ENCODE measurements at places on chromosomes 2 and 18.

GRCh38 chr2:23633966-23634365 lies 249.0 kb downstream of the KLHL29 start:
- no peak for DNase-seq

DNA sequence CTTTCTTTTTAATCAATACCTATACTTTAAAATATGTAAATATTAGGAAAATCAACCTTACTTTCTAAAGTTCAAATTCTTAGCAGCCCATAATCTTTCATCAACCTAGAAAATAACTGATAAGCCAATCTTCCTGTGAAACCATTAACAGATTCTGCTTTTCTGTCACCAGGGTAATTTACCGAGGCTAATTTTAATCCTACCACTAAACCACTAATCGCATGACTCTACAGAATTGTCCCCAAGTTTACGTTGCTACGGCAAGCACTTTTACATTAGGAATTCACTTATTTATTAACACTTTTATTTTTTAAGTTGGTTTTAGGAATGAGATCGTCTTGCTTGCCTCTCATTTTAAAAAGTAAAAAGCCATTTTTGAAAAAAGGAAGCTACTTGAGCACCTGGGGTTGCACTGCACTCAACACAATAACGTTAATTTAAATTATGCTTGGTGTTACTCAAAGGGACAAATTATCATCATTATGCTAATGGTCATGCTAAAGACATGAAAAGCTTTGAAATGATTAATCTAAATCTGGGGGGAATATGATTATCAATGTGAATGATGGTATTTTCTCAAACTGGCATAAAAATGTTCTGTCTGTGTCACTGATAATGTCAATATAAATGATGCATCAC lies 10.2 kb downstream of the ZNF516 start:
- DNase-seq, result no peak

- DNase-seq, result no peak
Observed at GRCh38 chr2:99524056-99524455, 34.2 kb upstream of the REV1 start.

DNA sequence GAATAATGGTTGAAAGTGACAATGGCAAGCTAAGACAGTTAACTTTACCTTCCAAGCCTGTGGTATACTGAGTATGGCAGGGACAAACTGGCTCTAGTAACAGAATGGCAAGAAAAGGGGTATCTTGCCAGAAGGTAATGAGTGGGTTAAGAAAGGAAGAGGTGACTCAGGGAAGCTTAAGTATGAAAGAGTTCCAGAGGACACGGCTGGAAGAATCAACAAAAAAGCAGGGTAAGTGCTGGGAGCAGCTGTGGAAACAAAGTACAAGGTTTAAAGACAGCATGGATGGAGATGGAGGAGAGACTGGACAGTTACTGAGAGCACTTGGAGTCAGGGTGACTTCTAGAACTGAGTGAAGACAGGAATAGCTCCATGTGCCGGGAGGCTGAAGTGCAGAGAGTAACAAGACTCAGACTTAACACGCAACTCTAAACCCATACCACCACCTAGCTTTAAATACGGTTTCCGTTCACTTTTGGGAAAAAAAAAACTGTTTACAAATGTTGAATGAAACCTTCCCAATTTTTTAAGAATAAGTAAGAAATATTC lies 69.0 kb downstream of the REV1 start:
- no peak for DNase-seq

GRCh38 chr2:176960061-176960460 lies 252.5 kb upstream of the HNRNPA3 start:
- no peak for DNase-seq

DNA sequence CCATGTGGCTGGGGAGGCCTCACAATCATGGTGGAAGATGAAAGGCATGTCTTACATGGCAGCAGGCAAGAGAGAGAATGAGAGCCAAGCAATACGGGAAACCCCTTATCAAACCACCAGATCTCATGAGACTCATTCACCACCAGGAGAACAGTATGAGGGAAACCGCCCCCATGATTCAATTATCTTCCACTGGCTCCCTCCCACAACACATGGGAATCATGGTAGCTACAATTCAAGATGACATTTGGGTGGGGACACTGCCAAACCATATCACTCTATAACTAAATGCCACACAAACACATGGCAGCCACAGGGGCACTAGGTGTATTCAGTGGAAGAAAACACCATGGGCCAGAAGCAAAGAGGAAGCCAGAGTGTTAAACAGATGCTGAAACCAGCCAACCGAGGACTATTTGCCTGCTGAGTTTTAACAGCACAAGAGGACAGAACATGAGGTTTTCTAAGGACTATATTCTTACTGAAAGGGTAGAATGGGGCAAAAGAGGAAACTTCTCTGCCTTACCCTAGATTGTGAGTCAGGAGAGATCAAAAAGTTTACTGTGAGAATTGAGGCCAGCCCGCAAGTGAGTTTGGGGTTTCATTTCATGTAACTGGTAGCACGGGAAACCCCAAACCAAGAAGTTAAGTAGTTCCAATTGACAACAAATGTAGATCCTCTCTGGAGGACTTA lies 49.2 kb downstream of the SIGLEC15 start:
- peak; percentile 72 for DNase-seq

GRCh38 chr2:118128826-118129225 lies 40.6 kb downstream of the INSIG2 start:
- no peak for DNase-seq

DNA sequence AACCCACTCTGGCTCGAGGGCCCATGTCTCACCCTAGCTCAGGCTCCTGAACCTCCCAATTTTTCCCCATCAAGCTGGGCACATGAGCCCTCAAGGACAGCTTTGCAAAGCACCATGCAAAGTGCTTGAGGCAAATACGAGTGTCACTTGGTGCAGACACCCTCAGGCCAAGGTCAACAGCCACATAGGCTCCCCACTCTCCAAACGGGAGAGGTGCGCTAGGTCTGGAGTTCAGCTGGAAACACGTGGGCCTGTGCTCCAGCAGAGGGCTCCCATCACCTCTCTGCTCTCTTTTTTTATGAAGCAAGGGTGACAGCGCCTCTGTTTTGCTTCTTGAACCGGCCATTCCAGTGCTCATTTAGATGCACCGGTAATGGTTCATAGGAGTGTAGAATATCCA lies 11.9 kb upstream of the ARHGAP25 start:
- no peak for DNase-seq

- no peak for DNase-seq
Observed at GRCh38 chr2:98034745-98035144, 39.0 kb upstream of the TMEM131 start.

DNA sequence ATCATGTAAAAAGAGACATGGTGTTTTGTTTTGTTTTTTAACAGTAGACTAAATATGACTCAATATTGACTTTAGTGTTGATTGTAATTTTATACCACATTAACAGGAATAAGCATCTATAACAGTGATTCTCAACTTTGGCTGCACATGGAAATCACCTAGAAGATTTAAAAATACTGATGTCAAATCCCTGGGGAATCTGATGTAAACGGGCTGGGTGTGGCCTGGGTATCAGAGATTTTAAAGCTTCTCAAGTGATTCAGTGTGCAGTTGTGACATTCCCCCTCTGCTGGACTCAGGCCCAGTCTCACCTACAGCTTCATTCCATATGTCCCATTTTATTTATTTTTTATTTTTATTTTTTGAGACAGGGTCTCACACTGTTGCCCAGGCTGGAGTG lies 82.8 kb upstream of the ATP8B1 start:
- no peak for DNase-seq

DNA sequence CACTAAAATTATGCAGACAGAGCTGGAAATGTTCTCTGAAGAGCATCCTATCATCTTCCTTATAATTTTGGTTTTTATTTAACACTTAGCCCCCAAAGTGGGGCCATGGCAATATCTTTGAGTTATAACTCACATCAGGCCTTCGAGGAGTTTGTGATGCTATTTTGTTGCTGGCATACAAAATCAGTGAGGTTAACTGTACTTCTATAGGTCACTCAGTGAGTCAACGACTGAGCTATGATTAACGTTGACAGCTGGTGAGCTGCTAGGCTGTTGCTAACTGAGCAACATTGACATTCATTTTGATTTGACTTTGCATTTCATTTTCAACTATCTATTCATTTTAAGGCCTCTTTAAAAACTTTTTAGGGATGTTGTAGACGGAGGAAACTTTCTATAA lies 50.0 kb downstream of the GPD2 start:
- DNase-seq, result no peak

DNA sequence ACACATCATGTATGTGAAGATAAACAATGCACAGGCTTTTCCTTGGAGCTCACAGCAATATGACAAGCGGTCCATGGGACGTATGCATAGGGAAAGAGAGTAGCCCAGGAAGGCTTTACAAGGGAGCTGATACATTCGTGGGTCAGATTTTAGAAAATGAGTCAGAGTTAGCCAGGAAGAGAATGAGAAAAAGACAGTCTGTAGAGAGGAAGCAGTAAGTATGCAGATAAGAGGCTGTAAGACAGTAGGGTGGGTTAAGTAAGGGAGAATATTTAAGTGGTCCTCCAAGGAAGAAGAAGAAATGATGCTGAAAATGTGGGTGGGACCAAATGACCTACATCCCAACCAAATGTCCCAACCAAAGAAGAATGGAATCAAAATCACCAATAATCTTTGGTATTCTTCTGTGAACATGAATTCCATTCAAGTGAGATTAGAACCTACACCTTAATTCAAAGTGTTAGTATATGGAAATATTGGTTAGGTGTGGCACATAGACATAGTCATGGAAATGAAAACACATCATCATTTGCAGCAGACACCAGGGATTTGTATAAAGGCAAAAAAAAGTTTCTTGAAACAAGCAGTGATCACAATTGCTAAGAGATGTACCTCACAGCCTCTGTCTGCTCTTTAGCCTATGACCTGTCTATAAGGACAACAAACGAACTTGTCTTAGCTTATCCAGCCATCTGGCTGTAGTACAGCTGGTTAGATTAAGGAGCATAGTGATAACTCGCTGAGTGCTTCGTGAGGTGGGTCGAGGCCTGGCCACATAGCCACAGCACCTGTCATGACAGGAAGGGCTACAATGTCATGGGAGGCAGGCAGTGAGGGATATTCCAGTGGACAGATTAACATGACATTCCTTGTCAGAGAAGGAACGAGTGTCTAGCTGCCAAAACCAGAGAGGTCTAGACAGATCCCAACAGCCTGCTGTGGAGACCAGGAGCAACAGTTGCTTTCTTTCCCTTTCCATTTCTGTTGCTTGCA lies 133.6 kb downstream of the ALK start:
- DNase-seq, result no peak

GRCh38 chr18:27826101-27826500 lies 350.8 kb downstream of the CDH2 start:
- DNase-seq, result no peak

DNA sequence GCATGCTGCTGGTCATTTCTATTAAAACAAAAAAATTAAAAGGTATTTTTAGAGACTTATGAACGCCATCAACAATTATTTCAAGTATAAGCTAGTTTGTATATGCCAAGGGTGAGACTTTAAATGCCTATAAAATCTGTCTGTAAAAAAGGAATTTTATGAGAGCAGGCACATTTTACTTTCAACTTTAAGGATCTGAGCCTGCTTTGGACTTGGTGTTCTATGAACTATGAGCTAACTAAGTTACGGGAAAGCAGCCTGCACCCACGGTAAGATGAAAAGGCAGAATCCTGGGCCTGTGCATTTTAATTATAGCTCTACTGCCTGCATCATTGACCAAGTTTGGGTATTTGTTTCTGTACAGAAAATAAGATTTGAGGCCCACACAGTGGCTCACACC lies 95.4 kb downstream of the PLEKHM3 start:
- DNase-seq, result no peak

GRCh38 chr2:219430633-219431615 lies 3.7 kb upstream of the SPEG start:
- no peak for DNase-seq

DNA sequence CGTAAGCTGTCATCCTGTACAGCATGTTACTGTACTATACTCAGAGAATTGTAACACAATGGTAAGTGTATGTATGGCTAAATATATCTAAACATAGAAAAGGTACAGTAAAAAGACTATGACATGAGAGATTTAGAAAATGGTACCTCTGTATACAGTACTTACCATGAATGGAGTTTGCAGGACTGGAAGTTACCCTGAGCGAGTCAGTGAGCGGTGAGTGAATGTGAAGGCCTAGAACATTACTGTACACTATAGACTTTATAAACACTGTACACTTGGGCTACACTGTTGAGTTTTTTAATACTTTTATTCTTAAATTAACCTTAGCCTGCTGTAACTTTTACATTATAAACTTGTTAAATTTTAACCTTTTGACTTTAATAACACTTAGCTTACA lies 1.5 kb downstream of the DDX18 start:
- no peak for DNase-seq

DNA sequence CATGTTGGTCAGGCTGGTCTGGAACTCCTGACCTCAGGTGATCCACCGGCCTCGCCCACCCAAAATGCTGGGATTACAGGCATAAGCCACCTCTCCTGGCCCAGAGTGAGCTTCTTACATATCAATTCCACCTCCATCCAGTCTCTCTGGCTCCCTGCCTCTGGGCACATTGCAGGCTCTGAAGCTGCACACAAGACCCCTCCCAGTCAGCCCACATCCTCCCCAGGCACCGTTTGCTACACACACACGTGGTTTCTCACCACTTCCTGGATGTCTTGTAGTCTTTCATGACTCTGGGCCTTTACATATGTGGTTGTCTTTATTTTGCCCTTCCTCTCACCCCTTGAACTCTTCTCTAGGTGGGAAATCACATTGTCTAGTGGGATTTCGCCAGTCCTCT lies 64.0 kb upstream of the CABLES1 start:
- peak; percentile 77 for DNase-seq

DNA sequence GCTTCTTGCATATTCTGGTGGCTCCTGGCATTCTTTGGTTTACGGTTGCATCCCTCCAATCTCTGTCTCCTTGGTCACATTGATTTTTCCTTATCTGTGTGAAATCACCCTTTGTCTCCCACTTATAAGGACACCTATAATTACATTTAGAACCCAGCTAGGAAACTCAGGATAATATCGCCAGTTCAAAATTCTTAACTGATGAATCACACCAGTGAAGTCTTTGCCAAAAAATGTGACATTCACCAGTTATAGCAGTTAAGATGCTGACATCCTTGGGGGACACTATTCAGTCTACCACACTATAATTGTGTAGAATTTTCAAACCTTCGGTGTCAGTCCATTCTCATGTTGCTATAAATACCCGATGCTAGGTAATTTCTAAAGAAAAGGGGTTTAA lies 320.2 kb downstream of the TMX3 start:
- no peak for DNase-seq

DNA sequence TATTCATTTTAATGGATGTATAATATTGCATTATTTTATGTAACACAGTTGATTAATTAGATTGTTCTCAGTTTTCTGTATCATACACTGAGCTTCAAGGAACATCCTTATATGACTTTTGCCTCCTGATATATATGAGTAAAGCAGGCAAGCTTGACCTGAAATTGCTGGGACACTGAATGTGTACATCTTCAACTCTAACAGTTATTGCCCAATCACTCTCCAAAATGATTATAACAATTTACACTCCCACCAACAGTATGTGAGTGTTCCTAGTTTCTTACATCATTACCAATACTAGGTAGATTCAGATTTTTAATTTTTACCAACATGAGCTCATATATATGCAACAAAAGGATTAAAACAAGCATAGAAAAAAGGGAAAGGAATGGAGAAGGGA lies 379.4 kb downstream of the SETBP1 start:
- no peak for DNase-seq

- no peak for DNase-seq
Observed at GRCh38 chr2:105597011-105597805, 147.5 kb upstream of the NCK2 start.

GRCh38 chr2:168613551-168613950 lies 157.5 kb downstream of the CERS6 start:
- no peak for DNase-seq

- DNase-seq, result no peak
Observed at GRCh38 chr2:77104554-77104953, 417.6 kb downstream of the LRRTM4 start.

Data from activated T-cell treated with anti-CD3 and anti-CD28 coated beads, Interleukin-2, amount 50 U/mL, for 48 hours (primary cell).